ENCODE measurements at places on chromosomes 5 and 9. TPM values are rescaled to one million over a fixed set of nuclear protein-coding genes. Genes with fewer than 3 reads are reported as not detected.
A peak's percentile ranks its signal among the peaks of the same experiment; 100 is the strongest.

DNA sequence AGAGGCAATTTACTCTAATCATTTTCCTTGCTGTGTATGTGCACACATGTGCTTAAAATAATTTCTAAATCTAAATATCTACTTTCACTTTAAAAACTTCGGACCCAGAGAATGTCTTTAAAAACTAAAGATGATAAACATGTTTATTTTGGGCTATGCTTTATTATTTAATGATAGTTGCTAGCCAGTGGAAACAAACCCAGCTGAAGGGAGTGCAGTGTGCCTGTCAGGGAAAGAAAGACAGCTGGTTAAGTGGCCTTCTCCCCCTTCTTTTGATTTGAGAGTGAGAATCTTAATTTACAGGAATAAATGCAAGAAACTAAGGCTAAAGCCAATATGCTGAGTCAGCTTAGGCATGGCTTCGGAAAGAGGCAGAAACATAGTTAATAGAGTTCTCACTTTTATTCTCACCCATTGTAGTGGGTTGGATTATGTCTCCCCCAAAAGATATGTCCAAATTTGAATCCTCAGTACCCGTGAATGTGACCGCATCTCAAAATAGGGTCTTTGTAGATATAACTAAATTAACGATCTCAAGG is 111.4 kb downstream of the DCP2 start:
- peak; percentile 82 for DNase-seq

GRCh38 chr9:971901-972500 is 4.5 kb upstream of the DMRT3 start:
- DNase-seq, result no peak

Gene SLC6A3
- 0.24 TPM for polyA plus RNA-seq

DNA sequence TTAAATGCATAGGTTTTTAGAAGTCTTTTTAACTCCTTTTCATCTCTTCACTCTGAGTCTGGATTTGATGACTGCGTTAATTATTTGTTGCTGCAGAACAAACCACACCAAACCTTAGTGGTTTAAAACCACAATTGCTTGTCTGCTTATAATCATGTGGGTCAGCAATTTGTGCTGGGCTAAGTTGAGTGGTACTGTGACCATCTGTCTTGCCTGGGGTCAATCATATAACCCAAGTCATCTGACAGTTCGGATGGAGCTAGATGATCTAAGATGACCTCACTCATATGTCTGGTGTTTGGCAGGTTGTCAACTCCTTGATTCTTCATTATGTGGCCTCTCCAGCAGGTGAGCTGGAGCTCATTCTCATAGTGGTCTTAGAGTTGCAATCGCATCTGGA is 219.1 kb upstream of the ELAVL2 start:
- DNase-seq, result no peak

GRCh38 chr5:137580030-137580429 is 80.9 kb upstream of the SPOCK1 start:
- DNase-seq, result no peak

DNA sequence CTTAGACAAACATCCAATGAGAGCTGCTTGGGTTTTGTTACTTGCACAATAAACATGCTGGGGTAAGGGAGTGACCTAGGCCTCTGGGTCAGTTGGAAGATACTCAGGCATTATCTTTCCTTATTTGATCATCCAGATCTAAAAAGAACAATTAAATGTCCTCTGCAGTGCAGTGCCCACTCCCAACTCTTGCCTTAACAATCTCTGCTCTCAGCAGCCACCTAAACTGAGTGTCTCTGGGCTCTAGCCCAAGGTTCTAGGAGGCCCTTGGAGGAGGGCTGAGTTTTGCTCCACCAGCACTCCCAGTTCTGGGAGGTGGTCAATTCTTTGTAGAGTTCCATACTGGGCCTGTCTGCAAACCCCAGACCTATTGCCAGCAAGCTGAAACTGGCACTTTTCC is 1.8 kb downstream of the MCIDAS start:
- DNase-seq, result no peak

Data from renal cortex interstitium (tissue), 15 donors.